ENCODE measurements at places on chromosomes 3 and 15. TPM values are rescaled to one million over a fixed set of nuclear protein-coding genes. Genes with fewer than 3 reads are reported as not detected.

GRCh38 chr15:86236356-86237110 is 156.9 kb downstream of the AGBL1 start:
- H3K36me3 ChIP-seq, result no peaks in the 10 kb centered on the region
- H3K4me3 ChIP-seq, result no peak overlapping the region
- no peaks in the 10 kb centered on the region for H3K4me1 ChIP-seq
- no peak for DNase-seq
- H3K27me3 ChIP-seq, result peaks cover 3% of the 10 kb centered on the region

DNA sequence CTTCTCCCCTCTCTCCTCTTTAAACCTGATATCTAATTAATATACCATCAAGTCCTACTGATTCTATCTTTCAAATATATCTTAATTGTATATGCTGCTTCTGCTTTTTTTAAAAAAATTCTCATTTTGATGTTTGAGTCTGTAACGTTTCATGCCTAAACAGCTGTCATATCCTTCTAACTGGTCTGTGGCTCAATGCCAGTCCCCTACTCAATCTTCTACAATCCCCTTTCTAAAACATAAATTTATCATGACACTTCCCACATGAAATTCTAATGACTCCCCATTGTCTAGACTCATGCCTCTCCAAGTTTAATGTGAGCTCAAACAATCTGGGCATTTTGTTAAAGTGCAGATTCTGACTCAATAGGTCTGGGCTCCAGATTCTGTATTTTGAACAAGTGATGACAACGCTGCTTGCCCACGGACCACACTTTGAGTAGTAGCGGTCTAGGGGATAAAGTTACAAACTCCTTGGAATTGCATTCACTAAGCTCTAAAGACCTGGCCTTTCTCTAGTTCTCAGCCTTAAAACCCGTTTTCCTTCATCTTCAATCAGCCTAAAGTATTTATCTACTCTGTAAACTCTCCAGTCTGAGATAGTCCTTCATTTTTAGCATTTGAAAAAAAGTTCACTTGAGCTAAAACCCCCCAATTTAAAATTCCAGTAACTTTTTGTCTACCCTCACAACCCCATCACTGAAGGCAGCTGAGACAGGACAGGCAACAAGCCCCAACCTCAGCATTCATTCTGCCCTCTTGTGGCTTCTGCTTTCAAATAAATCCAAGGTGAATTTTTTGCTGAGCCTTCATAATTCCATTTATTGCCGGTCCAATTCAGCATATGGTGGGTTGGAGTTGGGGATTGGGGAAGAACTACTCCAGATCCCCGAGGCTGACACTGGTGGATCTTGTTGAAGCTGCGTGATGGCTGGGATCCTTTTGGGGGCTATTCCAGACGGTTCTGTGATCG is 88.1 kb upstream of the THRB start:
- DNase-seq, result no peak
- H3K36me3 ChIP-seq, result no peaks in the 10 kb centered on the region
- H3K4me3 ChIP-seq, result no peak overlapping the region
- H3K27me3 ChIP-seq, result peaks cover 10% of the 10 kb centered on the region
- no peak overlapping the region for H3K27ac ChIP-seq

- no peaks in the 10 kb centered on the region for H3K36me3 ChIP-seq
- H3K27me3 ChIP-seq, result no peaks in the 10 kb centered on the region
- H3K27ac ChIP-seq, result no peak overlapping the region
- DNase-seq, result no peak
- no peaks in the 10 kb centered on the region for H3K4me1 ChIP-seq
Measured at GRCh38 chr3:148227534-148227933, 470.2 kb upstream of the AGTR1 start.

DNA sequence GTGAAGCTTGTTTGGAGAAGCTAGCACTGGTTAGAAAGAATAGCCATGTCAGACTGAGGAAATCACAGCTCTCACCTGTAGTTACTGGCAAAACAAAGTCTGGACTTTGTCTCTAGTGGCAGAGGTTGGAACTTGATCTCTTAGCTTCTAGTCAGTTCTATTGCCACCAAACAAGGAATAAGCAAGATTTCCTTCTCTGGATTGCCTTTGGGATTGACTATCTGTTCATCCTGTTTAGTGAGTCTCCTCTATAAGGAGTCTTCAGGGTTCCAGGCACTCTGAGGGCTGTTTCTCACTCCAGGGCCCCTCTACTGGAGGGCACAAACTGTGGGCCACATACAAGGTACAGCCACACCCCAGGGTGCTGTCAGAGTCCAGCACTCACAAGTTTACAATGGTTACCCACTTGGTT is 426.6 kb upstream of the THBS1 start:
- H3K36me3 ChIP-seq, result no peaks in the 10 kb centered on the region
- no peaks in the 10 kb centered on the region for H3K27me3 ChIP-seq
- no peak overlapping the region for H3K27ac ChIP-seq
- no peak overlapping the region for H3K4me3 ChIP-seq
- H3K4me1 ChIP-seq, result peaks cover 11% of the 10 kb centered on the region

- H3K4me1 ChIP-seq, result no peaks in the 10 kb centered on the region
- H3K27me3 ChIP-seq, result no peaks in the 10 kb centered on the region
- no peak for DNase-seq
- H3K27ac ChIP-seq, result no peak overlapping the region
Measured at GRCh38 chr3:29949940-29950616, 656.3 kb upstream of the TGFBR2 start.

DNA sequence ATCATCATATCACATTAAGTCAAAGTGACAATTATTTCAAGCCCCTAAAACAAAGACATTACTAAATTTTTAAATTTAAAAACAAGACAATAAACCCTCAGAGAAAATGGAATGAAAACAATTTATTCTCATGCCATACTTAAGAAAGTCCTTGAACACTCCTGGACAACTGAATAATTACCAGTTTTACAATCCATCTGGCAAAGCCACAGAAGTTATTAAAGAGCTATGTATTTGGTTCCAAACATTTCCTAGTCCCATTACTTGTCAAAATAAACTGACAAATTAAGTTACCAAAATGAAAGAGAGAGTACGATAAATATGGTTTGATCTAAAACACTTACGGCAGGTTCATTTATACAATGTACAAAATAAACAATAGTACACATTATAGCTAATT is 63.2 kb downstream of the LRRFIP2 start:
- no peaks in the 10 kb centered on the region for H3K27me3 ChIP-seq
- no peaks in the 10 kb centered on the region for H3K36me3 ChIP-seq
- no peak overlapping the region for H3K27ac ChIP-seq
- DNase-seq, result no peak
- no peak overlapping the region for H3K4me3 ChIP-seq
- H3K4me1 ChIP-seq, result peaks cover 40% of the 10 kb centered on the region

GRCh38 chr3:186307594-186308221 is 54.3 kb downstream of the DGKG start:
- DNase-seq, result no peak
- H3K4me3 ChIP-seq, result no peak overlapping the region
- no peak overlapping the region for H3K27ac ChIP-seq
- H3K36me3 ChIP-seq, result no peaks in the 10 kb centered on the region
- H3K27me3 ChIP-seq, result no peaks in the 10 kb centered on the region
- H3K4me1 ChIP-seq, result no peaks in the 10 kb centered on the region

DNA sequence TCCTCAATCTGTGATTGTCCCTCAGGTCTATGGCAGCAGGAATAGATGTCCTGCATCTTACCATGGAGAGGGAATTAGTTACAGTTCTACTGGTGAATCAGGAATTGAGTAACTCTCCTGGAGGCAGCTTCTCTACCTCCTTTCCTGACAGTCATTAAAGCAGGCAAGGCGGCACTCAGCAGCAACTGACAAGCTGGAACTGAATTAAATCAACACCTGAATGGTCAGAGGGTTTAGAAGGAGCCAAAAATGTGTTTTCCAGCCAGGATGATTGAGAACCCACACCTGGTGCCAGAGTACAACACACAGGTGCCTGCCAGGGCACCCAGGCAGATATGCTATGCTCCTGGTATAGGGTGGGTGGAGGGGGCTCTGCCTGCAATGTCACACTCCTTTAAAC is 43.1 kb upstream of the TIPARP start:
- H3K27me3 ChIP-seq, result no peaks in the 10 kb centered on the region
- H3K27ac ChIP-seq, result no peak overlapping the region
- DNase-seq, result no peak

TM2D3 gene
- 75.4 TPM for total RNA-seq

SEMA3G gene
- total RNA-seq, result 4.5 TPM

TGM4 gene
- total RNA-seq, result 0.18 TPM
